Muscle of back (tissue), 13 donors: ENCODE measurements at places on chromosomes 3 and 15. TPM values are rescaled to one million over a fixed set of nuclear protein-coding genes. Genes with fewer than 3 reads are reported as not detected.

The FBXL22 gene
- 31.7 TPM for polyA plus RNA-seq

DNA sequence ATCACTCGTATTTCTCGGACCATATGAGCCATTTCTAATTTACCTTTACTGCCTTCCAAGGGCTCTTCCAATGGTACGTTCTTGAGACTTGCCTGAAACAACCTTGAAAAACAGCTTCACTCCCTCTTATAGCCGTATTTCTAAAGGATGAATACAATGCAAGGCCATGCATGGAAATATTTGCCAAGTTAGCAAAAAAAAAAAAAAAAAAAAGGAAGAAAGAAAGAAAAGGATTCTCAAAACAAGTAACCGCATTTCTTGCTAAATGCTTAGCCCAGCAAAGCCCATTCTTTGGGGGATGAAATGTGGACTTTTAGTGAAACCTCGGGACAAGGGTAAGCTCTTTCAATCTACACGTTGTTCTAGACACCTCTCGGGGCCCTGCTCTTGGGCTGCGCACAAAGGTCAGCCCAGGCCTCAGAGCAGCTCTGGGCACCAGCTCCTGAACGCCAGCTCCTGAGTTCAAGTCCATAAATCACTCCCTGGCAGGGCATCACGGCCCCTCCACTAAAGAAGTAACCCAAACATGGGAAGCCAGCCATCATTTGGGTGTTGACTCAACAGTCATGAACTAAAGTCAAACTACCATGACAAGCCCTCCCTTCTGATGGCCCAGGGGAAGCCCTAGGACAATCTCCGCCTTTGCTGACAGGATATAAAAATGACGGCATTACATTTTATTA lies 132.7 kb downstream of the ADAMTS17 start:
- DNase-seq = no peak

The ESYT3 gene
- polyA plus RNA-seq = 12.6 TPM

The OSTN gene
- 4.6 TPM for polyA plus RNA-seq

The ITIH3 gene
- 1.5 TPM for polyA plus RNA-seq

DNA sequence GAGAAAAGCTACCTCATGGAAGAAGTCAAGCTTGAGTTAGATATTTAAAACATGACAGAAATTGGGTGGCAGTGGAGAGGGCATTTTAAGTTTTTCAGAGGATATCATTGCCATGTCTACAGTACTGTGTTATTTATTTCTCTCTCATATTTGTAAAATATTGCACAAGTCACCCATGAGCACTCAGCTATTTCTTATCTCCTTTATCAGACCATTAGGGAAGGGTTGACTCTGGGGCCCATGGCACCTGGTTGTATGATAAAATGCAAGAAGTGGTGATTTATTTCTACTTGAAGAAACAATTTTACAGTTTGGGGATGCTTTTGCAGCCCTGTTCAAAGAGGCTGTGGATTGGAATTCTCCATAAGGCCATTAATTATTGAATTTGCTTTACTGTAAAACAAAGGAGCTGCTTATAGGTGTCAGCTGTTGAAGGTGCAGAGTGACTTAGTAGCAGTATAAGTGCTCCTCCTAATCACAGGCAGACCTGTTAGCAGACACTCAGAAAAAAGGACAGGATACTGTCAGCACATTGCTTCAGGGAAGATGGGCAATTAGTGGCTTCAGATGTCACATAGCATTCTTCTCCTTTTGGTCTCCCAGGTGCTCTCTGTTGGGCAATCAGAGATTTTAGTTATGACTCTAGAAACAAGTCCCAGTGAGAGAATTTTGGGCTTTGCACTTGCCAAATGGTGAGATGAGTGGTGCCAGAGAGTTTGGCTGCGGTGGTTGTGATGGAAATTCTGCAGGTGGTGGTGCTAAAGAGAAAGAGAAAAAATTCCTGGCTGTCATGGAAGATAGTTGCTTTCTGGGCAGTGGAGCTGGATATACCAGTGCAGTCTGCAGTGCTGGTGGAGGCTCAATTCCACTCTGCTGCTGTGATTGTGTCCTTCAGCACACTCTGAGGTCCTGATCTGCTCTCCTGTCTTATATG lies 129.7 kb upstream of the ROPN1 start:
- no peak for DNase-seq

The CTDSPL gene
- 50.2 TPM for polyA plus RNA-seq

The PATL2 gene
- polyA plus RNA-seq = 2.1 TPM

DNA sequence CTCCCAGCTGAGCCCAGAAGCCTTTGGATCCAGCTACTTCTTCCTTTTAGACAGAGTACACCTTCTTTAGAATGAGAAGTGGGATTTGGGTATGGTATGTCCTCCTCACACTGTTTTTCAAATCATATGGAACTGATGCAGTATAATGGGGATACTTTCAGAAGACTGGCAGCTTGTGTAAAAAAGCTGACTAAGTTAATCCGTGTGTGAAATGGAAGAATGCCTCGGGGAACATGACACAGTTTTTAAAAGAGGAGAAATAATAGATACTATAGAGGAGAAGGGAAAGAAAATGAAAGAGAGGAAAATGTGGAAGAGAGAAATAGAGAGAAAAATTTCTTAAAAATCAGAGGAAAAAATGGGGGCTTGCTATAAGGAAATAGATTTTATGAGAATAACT lies 47.7 kb downstream of the TUSC7 start:
- no peak for DNase-seq

DNA sequence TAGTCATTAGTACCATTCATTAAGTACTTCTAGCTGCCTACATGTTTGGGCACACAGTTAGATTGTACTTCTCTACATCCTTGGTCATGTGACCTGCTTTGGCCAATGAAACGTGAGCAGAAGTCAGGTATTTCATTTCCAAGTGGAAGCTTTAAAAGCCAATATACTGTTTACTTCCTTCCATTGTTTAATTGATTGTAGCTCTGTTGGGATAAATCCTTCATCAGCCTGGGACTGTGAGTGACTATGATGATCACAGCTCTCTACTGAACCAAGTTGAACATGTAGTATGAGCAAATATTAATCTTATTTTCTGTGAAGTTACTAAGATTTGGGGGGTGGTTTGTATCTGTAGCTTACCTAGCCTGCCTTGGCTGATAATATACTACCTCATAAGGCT lies 116.5 kb upstream of the ROPN1 start:
- DNase-seq = no peak

DNA sequence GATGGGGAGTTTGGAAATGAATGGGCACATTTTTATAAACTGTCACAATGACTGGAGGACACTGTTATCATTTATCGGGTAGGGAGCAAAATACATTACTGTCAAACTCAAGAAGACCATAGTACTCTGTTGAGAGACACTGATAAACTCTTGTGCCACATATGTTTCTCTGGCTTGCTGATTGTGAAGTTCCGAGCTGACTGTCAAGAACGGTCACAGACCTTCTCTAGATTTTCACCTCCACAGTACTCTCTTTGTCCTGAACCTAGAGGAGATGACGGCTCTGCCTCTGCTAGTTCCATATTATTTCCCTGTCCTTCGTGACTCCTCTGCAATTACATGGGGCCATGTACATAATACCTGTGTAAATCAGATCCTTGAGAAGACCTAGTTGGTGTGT lies 451.9 kb downstream of the LPP start:
- no peak for DNase-seq

DNA sequence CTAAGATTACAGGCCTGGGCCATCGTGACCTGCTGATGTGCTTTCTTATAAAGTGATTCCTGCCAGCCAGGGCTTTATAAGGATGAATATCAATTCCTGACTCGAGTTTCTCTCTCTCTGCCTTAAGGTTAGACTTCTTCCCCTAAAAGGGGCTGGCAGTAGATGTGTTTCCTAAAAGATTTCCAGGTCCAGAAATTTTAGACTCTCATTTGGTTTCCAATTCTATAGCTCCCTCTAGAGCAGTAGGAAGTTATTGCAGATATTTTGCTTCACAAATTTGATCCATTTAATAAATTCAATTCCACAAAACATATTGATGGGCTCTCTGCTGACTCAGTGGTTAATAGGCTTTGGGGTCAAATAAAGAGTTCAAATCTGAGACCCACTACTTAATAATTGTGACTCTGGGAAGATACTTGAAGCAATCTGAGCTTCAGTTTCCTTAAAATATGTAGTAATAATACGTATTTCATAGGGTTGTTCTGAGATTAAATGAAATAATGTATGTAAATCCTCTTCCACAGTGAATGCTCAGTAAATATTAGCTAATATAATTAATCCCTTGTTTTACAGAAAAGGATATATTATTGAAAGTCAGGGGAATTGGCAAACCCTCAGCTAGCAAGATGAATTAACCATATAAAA lies 2.1 kb downstream of the TRIM69 start:
- DNase-seq = peak; percentile 69

DNA sequence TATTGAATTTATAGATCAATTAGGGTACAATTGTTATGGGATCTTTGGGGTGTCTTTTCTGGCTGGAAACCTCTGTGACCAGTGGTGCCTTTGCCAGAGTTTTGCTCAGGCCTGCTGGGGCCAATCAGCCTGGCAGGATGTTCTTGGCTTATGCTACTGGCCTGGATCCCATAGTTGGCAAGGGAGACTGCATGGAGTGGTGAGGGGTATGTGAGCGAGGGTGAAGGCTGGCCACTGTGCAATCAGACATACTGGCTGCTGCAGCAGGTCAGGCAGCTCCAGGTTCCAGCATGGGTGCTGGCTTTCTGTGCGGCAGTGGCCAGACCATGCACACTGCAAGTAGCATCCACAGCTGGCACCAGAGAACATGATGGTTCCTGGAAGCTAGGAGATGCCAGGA lies 1053.2 kb upstream of the GBE1 start:
- DNase-seq = no peak

DNA sequence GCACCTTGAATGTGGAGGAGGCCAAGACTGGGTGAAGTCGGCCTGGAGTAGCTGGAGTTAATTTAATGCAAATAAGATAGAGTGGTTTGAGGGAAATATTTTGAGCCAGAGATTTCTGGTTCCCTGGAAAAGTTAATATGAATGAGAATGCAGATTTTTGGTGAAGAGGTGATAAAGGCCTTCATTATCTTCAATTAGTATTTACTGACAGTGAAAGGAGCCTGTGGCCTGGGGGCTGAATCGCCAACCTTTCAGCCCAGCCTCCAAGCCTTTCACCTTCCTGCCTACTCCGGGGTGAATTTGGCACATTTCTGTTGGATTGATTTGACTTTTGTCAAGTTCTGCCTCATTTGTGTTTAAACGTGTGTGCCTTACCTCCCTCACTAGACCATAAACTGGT lies 147.8 kb downstream of the SOX2 start:
- DNase-seq = no peak

- no peak for DNase-seq
Measured at GRCh38 chr15:74821091-74821789, 5.2 kb upstream of the CPLX3 start.

DNA sequence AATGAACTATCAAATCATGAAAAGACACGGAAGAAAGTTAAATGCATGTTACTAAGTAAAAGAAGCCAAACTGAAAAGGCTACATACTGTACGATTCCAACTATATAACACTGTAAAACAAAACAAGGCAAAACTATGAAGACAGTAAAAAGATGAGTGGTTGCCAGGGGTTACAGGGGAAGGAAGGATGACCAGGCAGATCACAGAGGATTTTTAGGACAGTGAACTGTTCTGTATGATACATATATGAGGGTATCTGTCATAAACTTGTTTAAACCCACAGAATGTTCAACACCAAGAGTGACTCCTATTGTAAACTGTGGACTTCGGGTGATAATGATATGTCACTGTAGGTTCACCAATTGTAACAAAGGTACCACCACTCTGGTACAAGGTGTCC lies 60.6 kb downstream of the CHSY1 start:
- DNase-seq = no peak

DNA sequence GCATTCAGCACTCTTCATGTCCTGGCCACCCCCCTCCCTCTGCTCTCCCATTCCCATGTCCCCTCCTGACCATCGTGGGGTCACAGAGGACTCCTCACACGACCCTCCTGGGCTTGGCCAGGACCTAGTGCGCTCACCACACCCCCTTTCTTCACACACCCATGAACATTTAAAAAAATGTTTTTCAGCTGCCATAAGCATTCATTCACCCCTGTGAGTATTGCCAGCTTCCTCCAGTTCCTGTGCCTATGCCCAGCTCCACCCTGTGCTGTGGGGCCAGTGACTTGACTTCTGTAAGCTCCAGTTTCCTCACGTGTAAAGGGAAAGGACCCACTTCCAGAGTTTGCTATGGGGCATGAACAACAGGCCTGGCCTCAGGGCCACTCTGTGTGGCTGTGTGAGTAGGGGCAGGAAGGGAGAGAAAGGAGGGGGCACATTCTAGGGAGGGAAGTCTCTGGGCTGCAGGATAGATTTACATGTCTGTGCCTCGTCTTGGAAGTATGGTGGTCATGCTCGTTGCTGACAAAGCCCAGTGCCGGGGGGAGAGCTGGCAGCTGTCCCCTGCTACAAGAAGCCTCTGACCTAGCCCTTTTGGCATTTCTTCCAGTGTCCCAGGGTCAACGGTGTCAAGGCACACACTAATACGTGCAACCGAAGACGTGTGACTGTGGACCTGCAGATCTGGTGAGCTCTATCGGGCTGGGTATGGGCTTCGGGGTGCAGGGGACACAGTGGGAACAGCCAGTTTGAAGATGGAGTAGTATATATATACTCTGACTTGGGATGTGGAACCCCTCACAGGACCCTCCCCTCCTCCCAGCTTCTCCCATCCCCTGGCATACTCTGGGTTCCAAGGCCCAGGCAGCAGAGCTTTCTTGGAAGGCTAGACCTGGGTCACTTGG lies 22.8 kb downstream of the ESYT3 start:
- no peak for DNase-seq

- DNase-seq = peak; percentile 11
Measured at GRCh38 chr3:107710851-107711250, 188.1 kb downstream of the BBX start.

- peak; percentile 8 for DNase-seq
Measured at GRCh38 chr3:17553080-17553479, 189.4 kb downstream of the TBC1D5 start.

GRCh38 chr3:155890671-155891190 lies 20.3 kb downstream of the GMPS start:
- no peak for DNase-seq

GRCh38 chr3:136404056-136404455 lies 153.9 kb downstream of the PCCB start:
- DNase-seq = no peak

The RGMA gene
- 64.0 TPM for polyA plus RNA-seq

The CLDN11 gene
- 3.2 TPM for polyA plus RNA-seq

DNA sequence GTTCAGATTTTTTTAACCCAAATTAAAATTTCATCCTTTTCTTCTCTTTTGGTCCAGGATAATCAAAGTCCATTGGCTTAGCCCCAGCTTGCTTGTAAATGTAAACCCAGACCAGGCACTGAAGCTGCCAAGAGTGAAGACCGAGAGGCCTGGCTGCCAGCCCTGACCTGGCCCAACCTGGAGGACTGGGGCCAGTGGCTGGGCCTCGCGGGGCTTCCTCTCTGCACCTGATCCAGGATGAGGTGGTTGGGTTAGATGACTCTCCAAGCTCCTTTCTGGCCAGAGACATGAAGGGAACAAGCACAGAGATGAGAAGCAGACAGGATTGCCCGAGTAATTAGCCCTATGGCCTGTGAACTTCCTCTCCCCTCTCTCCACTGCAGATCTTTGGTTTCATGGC lies 50.6 kb downstream of the CMTM6 start:
- no peak for DNase-seq
